Ovary (tissue), 10 donors: ENCODE measurements at places on chromosomes 7 and 10. TPM values are rescaled to one million over a fixed set of nuclear protein-coding genes. Genes with fewer than 3 reads are reported as not detected.

Gene NKX2-3
- polyA plus RNA-seq = 0.12 TPM

Gene ADRB1
- polyA plus RNA-seq = 0.13 TPM

Gene UNCX
- polyA plus RNA-seq = not detected

Gene KLF14
- polyA plus RNA-seq = not detected

Gene DLD
- polyA plus RNA-seq = 92.9 TPM

Gene PDE6C
- 0.02 TPM for polyA plus RNA-seq

Gene METTL27
- 3.0 TPM for polyA plus RNA-seq

Gene FEZF1
- not detected for polyA plus RNA-seq

Gene CFAP70
- 3.8 TPM for polyA plus RNA-seq

Gene ALOX5
- polyA plus RNA-seq = 4.8 TPM

Gene SUN3
- polyA plus RNA-seq = not detected
